Amygdala (tissue), 56 donors: ENCODE measurements at places on chromosomes 1 and 21.

DNA sequence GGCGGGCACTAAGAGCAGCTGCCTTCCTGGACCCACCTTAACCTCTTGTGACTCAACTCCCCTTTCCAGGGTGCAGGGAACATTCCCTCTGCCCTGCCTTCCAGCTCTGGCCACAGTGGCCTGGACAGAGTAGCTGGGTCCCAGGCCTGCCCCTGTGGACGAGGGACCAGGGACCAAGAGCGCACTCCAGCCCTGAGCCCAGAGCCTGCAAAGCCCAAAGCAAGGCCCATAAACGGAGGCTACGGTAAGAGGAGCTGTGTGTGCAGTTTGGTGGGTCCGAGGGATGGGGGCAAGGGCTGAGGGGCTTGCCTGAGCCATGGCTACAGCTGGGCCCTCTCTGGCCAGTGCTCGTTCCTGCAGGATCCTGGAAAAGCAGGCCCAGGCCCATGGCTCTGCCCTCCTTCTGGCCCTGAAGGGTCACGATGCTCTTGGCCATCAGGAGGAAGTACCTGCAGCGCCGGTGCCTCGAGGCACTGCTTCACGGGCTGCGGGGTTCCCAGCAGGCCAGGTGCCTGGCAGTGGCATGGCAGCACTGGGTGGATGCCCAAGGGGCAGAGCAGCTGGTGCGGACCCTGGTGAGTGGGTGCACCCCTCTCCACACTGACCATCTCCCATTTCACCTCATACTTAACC is 17.8 kb downstream of the MTHFR start:
- no peak for DNase-seq

GRCh38 chr21:41322496-41323382 is 6.1 kb downstream of the FAM3B start:
- DNase-seq: no peak

DNA sequence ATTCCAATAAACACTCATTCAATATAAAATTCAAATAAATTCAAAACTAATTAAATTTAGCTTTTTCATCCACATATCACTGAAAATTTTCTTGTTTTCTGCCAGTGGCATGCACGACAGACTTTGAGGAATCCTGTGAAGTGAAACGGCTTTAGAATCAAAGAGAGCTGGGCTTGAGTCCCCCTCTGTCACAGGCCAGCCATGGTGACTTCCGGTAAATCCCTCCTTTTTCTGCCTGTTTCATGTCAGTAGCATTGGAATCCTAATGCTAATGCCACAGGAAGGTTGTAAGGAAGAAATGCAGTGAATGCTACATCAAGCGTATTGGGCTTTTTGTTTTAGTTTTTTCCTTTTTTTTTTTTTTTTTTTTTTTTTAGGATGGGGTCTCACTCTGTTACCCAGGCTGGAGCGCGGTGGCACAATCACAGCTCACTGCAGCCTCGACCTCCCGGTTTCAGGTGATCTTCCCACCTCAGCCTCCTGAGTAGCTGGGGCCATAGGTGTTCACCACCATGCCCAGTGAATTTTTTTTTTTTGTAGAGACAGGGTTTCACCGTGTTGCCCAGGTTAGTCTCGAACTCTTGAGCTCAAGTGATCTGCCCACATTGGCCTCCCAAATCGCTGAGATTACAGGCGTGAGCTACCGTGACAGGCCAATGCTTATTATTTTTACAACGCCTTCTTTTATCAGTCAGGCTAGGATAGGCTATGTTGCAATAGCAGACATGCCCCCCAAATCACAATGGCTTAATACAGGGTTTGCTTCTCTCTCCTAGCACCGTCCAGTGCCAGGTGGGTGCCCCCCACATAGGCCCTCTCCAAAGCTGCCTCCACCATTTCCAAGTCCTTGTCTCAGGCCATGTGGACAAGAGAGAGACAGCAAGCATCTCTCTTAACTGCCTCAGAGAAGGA is 3.6 kb upstream of the MATN1 start:
- no peak for DNase-seq

DNA sequence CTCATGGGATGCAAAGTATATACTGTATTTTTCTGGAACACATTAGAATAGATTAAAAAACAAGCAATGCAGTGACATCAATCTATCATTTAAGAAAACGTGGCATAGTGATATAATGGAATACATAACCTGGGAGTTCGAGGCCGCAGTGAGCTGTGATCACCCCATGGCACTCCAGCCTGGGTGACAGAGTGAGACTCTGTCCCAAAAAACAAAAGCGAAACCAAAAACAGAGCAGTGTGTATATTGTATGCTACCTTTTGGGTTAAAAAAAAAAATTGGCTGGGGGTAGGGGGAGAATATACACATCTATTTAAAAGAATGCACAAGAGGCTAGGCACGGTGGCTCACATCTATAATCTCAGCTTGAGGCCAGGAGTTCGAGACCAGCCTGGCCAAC is 13.5 kb downstream of the SLC2A1 start:
- no peak for DNase-seq

GRCh38 chr1:116871779-116872146 is 38.0 kb upstream of the PTGFRN start:
- no peak for DNase-seq

DNA sequence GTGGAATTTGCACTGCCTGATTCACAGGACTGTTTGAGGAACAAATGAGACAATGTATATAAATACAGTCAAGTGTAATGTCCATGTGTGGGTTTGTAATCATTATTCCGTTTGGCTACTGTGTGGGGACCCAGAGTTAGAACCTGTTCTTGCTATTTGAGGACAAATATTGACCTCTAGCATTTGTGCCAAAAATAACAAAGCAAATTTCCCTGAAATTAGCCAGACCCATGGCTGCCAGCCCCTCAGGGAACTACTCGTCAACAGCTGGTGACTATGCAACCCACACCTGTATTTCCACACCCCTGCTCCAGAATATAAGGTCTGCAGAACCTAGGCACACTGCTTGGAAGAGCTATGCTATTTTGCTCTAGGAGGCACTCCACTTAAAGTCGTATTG is 70.7 kb downstream of the KCNJ6 start:
- DNase-seq: no peak

DNA sequence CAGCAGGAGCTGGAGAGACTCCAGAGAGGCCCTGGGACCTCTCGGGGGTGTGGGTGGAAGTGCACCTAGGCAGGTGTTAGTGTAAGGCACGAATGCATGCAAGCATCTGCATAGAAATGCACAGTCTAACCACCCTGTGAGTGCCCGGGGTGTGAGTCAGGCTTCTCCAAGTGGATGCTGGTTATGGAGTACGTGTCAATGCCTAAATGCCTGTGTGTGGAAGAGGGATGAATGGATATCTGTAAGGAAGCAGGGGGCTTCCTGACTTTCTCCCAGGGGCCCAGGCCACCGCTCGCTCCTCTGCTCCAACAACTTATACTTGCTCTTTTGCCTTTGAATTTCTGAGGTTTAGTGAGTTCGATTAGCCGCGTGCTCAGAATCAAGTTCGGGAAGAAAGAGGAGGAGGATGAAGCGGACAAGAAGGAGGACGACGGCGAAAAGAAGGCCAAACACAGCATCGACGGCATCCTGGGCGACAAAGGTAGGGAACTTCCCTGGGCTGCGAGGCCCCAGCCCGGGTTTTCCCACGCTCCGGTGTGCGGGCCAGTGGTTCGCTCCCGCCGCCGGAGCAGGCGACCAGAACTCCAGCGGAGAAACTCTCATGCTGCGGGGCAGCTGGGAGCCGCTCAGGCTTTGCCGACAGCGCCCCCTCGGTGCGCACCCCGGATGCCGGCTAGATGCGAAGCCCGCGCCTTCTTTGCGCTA is 5.4 kb downstream of the PAX7 start:
- DNase-seq: no peak

- DNase-seq: no peak
Observed at GRCh38 chr1:107870696-107871095, 94.3 kb downstream of the VAV3 start.

DNA sequence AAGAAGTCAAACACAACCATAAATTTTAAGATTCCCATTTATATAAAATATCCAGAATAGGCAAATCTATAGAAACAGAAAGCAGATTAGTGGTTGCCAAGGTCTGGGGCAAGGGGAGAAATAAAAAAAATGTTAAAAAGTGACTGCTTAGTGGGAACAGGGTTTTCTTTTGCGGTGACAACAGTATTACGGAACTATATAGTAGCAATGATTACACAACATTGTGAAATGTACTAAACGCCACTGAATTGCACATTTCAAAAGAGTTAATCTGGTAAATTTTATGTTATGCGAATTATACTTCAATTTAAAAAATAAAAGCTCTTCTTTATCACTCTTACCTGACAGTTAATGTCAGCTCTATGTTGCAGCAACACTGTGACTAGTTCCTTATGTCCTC is 105.2 kb downstream of the ACBD6 start:
- DNase-seq: no peak
